ENCODE measurements at places on chromosomes 3 and 15.

- DNase-seq, result no peak
Observed at GRCh38 chr3:73405853-73406252, 218.9 kb downstream of the PDZRN3 start.

- no peak for DNase-seq
Observed at GRCh38 chr3:194120789-194121770, 14.9 kb upstream of the HES1 start.

- no peak for DNase-seq
Observed at GRCh38 chr3:153866901-153867300, 254.3 kb upstream of the ARHGEF26 start.

DNA sequence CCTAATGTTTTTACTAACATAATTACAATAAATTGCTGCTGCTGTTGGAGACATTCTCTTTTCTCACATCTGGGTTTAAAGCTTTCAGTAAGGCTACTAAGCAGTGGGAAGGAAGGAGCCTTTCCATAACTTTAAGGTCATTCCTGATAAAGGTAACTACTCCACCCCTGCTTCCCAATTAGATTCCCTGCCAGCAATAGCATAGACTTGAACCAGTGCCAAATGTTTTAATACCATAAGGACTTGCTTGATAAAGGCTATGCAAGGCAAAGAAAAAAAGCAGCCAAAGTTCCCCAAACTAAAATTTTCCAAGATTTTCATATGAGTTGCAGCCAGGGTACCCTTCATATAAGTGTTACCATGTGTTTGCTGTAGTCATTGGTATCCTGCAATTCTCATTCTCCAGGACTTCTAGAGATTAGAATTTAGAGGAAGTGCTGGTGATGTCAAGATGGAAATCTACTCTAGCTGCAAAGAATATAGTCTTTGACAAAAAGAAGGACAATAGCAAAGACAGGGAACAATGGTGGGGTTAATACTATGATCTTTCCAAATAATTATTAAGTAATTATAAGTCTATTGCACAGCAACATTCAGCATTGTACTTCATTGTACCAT lies 106.1 kb downstream of the FILIP1L start:
- no peak for DNase-seq

- no peak for DNase-seq
Observed at GRCh38 chr3:123305192-123305591, 103.4 kb downstream of the SEC22A start.
